Left kidney (tissue), 8 donors: ENCODE measurements at places on chromosomes 1 and 21. TPM values are rescaled to one million over a fixed set of nuclear protein-coding genes. Genes with fewer than 3 reads are reported as not detected.

DNA sequence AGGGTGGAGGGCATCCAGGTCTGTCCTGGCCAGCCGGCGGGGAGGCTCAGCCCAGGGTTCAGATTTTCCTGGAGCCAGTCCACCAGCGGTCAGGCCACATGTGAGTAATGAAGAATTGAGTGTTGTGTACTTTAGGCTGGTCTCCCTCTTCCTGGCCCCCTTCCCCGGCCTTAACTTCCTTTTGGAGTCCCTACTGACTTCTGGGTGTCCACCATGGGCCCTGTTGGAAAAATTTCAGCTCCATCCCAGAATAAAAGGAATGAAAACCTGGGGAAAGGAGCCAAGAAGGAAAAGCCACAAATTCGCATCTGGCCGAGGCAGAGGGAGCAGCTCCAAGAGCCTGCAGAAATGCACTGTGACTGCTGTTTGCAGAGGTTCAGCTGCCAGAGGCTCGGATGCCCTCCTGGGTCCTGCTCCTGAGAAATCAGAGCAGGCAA lies 35.5 kb upstream of the HHAT start:
- peak; percentile 22 for DNase-seq

The SLC5A9 gene
- 20.6 TPM for polyA plus RNA-seq

- DNase-seq: no peak
These were observed 65.9 kb downstream of the DNTTIP2 start for GRCh38 chr1:93813076-93813475.

The EIF3I gene
- 174 TPM for polyA plus RNA-seq

The IGSF21 gene
- 0.12 TPM for polyA plus RNA-seq

The FTCD gene
- polyA plus RNA-seq: 34.1 TPM

GRCh38 chr1:65965112-65965996 lies 172.7 kb downstream of the PDE4B start:
- peak; percentile 14 for DNase-seq

GRCh38 chr1:86499987-86500593 lies 31.4 kb downstream of the CLCA1 start:
- no peak for DNase-seq

The GPR89A gene
- 55.5 TPM for polyA plus RNA-seq

DNA sequence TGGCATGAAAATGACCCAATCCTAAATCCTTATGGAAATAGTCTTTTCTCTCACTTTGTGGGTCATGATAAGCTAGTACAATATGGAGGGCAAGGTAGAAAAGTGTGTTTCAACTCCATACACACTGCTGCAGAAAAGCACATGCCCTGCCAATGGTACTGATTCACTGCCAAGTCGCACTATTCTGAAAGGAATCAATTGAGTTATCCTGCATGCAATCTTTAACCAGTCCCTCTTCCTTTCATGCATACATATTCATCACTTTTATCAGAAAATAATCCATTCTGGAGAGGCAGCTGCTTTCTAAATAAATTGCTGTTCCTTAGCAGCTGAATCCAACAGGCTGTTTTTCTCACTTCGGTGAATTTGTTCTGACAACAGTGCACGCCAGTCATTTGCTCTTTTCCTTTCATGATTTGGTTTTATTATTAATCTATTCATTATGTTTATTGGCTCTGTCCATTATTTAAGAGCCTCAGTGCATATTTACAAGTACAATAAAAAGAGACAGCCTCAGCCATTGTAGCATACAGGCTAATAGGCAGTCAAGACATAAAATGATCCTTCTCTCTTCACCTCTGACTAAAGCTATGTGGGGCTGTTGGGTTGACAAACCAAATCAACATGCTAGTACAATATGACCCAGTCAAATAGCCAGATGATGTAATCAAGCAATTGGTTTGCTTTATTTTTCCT lies 108.8 kb downstream of the CHD1L start:
- DNase-seq: peak; percentile 11

DNA sequence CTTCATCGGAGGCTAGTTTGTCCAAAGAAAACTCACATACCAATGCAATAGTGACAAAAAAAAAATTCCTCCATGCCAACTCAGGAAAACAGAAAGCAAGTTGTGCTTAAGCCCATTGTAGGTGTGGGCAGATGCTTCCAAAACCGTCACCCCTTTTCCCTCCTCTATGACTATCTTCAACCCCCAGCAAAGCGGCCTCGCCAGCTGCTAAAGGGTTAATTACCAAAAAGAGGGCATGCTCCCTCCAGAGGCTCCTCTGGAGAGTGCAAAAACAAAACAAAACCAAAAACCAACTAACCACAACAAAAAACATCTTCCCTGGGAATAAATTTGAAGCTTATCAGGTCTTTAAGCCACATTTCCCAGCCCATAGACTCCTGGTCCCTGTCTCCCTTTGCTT lies 1.2 kb downstream of the LMOD1 start:
- no peak for DNase-seq

DNA sequence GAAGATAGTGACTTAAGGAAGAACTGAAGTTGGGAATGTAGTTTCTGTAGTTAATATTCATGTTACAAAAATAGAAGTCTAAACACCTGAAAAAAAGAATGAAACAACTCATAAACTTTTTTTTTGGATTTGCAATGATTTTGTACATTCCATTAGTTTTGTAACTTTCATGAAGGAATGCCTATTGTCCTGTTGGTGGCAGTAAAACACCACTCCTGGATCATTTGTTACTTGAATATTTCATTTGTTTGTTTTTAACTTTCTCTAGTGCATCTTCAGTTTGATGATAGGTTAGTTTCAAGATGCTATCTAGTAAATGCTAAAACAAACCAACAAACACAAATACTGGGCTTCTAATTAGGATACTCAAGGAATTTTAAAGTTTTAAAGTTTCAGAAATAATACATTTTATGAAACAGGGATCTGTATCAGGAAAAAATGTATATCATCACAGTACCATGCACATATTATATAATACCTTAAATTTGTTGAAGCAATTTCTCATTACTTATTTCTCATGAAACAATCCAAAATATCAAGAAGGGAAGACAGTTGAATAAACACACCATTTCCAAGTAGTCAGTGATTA lies 229.7 kb upstream of the CACYBP start:
- DNase-seq: peak; percentile 70

The FRRS1 gene
- polyA plus RNA-seq: 10.7 TPM

DNA sequence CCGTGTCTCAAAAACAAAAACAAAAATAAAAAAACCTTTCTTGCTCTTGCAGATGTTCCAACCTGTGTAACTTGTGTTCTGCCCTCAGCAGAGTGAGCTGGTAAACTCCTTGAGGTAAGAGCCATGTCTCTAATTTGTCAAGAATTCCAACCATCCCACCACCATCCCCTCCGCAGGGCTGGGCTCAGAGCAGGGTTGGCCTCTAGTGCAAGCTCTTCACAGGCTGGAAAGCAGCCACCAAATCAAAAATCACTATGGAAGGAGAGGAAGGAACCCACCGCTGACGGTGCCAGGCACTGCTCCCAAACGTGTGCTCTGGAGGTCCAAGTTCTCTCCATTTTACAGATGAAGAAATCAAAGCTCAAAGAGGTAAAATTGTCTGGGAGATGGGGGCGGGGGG lies 9.4 kb downstream of the PLEKHA6 start:
- DNase-seq: no peak

GRCh38 chr1:150092180-150092791 lies 24.7 kb downstream of the VPS45 start:
- no peak for DNase-seq

GRCh38 chr1:22142315-22143064 lies 407 bp downstream of the WNT4 start:
- DNase-seq: no peak

DNA sequence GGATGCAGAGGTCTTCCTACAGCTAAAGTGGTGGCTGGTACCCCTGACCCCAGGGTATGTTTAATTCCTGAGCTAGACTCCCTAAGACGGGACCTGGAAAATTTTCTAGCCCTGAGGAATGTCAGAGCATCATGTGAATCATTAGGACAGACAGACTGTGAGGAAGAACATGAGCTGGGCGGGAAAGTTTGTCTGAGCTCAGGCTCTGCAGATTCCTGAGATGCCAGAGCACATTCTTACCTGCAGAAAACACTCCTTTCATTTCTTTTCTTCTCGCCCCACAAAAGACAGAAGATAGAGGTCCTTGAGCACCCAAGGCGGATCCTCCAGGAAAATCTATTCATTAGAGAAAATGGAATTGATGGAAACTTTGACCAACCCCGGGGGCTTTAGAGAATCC lies 6.5 kb downstream of the CAPN2 start:
- no peak for DNase-seq

The TSPEAR gene
- polyA plus RNA-seq: 0.96 TPM

GRCh38 chr1:224433701-224434672 lies 610 bp downstream of the WDR26 start:
- no peak for DNase-seq

DNA sequence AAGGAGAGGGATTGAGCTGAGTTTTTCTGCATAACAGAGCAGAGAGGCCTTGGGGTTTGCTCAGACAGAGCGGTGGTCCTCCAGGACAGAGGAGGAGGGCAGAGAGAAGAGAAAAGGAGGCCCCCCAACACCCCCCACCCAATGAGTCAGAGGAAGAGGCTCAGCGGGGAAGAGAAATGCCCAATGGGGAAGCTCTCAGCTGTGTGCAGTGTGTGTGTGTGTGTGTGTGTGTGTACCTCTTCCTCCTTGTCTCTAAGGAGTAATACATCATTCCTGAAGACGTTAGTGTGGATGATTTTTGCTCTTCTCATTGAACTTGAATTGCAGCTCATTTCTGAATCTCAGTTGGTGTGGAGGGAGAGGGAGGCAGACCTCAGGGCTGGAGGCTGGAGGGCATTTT lies 8.7 kb downstream of the TMPRSS3 start:
- no peak for DNase-seq

The KCNH1 gene
- polyA plus RNA-seq: 0.47 TPM

- no peak for DNase-seq
These were observed 8.1 kb downstream of the OR11L1 start for GRCh38 chr1:247833601-247834000.

GRCh38 chr1:108712606-108713150 lies at the start of gene FNDC7:
Gene FNDC7 (plus strand): TSS chr1:108712908. CDS start chr1:108712934, 26 bp downstream.
- DNase-seq: no peak

The NPHP4 gene
- polyA plus RNA-seq: 12.9 TPM

GRCh38 chr1:30744060-30744756 lies 13.4 kb downstream of the LAPTM5 start:
- DNase-seq: no peak

DNA sequence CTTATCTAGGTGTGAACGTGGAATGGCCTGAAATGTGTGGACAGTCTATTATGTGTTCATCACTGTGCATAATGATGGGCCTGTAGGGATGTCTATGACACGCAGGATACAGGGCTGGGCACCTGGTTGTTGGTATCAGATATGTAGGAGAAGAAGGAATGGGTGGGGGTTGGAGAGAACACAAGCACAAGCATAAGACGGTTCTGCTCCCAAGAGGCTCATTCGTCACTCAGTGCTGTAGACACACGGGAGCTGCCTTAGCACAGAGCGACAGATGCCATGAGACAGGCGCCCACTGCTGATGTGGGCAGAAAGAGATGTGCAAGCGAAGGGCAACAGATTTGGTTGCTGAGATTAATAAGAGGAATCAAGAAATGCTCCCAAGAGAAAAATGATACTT lies 256.2 kb downstream of the DISC1 start:
- no peak for DNase-seq

DNA sequence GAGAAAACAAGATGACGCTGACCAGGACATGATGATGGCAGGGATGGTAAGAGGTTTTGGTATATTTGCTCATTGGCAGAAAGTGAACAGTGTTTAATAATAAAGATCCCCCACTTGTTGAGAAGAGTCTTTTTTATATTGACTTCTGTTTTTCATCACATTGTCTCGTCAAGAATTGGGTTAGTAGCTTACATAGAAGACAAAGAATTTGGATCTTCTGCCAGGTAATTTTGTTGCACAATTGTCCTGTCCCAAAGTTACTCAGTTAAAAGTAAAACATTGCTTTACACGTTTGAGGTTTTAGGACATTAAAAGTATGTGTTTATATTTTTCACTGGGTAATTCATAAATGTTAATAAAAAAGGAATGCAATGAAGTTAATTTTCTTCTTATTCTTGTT lies 48.3 kb upstream of the LAMC2 start:
- no peak for DNase-seq

The TTLL7 gene
- 6.3 TPM for polyA plus RNA-seq

The GFI1 gene
- 0.23 TPM for polyA plus RNA-seq
